Stimulated activated CD8-positive, alpha-beta memory T cell treated with anti-CD3 and anti-CD28 coated beads, Interleukin-2, amount 100 ng/mL, for 1 hour (primary cell): ENCODE measurements at places on chromosomes 4 and X.

DNA sequence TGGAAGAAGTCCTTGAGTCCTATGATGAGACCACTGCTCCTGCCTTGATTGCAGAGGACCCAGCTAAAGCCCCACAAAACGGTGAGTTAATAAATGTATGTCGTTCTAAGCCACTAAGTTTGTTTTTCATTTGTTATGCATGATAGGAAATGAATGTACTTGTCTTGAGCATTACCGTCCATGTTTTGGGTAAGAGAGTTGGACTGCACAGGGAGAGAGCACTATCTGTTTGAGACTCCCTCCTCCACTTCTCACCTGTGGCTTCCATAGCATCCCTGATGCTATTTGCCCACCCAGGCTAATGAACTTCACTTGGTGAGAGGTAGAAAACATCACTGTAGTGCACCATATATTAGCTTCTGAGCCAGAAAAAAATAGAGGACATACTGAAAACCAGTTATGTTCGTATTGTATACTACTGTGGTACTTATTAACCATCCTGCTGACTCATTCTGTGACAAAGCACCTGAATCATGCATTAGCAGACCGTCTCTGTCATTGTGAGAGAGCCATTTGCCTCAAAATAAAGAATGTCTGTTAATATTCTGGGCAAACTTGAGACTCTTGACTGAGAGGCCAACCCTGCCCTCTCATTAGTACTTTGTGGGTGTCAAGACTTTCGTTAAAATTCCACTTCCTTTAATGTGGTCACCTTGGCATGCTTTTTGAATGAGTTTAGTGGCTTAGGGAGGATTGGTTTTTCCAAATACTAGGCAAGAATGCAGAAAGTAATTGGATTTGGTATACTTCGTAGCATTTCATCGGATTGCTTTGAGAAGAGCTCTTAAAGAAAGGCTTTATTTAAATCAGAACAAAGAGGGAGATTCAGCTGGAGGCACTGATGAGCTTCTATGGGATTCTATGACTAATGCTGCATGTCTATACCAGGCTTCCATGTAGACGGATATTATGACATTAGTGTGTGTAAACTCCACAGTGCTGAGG lies 99.3 kb upstream of the GRPR start:
- no peak for DNase-seq

DNA sequence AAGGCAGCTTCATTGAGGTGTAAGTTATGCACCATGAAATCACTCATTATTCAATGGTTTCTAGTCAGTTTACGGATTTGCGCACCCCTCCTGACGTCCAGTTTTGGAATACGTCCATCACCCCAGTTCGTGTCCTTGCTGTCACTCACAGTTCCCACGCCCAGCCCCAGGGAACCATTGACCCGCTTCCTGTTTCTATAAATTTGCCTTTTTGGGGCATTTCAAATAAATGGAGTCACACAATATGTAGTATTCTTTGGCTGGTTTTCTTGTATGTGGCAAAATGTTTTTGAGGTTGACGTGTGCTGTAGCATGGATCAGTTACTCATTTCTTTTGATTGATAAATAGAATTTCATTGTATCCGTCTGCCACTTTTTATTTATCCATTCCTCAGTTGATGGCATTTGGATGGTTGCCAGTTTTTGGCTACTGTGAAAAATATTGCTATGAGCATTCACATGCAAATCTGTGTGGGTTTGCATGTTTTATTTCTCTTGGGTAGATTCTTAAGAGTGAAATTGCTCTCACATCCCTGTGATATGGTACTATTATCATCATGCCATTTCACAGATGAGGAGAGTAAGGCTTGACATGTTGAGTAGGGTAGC lies 18.4 kb upstream of the SORCS2 start:
- no peak for DNase-seq

- DNase-seq = no peak
Observed at GRCh38 chrX:1492421-1493012, 39.8 kb upstream of the ASMTL start.

DNA sequence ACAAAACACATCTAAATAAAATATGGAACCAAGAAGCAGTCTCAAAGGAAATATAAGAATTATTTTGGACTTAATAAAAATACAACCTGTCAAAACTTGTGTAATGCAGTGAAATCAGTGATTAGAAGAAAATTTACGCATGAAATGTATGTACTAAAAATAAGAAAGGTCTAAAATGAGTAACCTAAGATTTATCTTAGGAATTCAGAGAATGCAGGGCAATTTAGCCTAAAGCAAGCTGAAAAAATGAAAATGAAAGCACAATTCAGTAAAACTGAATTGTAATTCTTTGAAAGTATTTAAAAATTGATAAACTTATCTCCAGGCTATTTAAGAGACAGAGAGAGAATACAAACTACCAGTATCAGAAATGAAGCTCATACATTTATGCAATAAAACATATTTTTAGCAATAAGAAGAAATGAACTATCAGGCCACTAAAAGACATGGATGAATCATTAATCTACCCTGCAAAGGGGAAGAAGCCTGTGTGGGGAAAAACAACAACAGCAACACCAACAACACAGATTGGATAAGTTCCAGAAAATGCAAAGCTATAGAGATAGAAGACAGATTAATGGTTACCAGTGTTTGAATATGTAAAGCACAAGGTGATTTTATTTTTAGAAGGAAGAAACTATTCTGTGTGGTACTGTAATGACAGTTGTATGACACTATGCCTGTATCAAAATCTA lies 442.0 kb upstream of the ADGRL3 start:
- no peak for DNase-seq

DNA sequence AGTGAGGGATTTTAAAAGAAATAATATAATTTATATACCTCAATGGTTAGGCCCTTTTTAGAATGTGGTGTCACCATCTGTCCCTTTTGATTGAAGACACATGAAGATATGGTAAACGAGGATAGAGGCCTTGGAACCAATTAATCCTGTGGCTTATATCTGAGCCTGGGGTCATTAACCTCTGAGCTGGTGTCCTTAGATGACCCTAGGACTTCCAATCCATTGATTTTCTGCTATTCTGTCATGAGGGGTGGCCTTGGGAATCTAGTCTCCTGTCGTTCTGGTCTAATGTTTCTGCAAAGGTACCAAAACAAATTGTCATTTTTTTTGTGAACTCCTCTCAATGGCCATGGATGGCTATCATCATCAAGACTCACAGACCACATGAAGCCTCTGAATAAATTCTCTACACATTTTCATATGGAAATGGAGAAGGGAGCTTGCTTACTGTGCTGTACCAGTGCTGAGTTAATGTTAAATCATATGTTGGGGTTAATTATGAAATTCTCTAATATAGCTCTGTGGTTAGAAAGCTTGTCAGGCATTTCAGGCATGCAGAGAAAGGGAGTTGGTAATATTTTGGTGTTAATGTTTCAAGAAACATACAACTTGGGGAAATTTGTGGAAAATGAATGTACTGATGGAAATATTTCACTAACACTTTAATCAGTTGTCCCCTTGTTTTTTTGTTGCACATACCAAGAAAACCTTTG lies 204.2 kb upstream of the IL15 start:
- DNase-seq = no peak

DNA sequence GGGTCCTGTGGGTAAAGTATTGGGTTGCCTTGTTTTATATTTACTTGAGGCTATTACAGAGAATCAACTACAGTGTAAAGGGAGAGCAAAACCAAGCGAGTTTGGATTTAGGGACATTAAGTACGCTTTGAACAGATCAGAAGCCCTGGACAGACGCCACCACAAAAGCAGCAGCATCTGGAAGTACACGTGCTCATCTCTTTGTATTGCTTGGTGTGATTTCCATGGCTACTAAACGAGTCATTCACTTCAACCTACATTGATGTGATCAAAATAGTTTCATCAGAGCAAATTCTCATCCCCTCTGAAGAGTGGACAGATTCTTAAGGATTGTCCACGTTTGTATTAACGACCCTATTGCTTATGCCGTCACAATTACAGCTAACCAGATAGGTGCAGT lies 85.1 kb downstream of the SORBS2 start:
- DNase-seq = no peak
